ENCODE measurements at places on chromosomes 3 and 15.

GRCh38 chr15:85597155-85597815 lies 197.4 kb downstream of the KLHL25 start:
- DNase-seq, result no peak

DNA sequence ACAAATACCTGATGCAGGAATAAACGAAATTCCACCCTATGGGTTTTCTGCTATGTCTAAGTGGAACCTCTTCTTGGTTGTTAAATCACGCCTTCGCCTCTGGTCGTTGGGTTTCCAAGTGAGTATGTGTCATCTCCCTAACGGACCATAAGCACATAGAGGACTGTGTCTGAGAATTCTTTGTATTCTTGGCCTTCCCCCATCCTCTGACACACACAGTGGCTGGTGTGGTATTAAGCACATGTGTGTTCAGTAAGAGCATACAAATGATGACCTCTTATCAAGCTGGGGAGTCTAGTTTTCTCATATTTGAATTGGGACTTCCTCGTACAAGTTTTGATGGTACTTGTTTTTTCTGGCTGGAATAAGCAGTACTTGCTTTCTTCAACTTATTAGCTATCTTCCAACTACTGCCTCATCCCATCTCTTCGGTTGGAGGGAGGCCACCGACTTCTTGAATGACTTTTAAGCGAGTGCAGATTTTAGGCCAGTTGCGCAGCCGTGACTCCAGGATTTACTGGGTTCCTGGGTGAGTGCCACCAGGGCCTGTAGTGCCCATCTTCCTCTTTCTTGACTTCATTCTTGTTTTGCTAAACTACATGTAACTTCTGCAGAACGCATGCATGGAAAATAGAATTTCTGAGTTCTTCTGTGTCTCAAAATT lies 240.2 kb downstream of the ADAMTS17 start:
- DNase-seq, result no peak

DNA sequence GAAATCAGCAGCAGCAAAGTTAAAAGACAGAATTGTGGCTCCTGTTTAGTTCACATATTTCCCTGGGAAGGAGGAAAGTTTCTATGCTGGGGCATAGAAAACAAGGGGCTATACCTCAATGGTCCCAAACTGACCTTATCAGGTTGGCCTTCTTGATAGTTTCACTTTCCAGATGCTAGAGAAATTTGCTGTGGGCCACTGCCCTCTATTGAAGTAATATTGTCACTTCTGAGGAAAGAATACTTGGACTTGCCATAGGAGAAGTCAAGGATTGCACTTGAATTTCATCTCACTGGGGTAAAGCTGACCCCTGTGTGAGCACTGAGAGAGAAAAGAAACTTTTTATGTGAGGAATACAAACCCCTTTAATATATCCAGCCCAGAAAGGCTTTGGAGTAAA lies 49.3 kb upstream of the XCR1 start:
- DNase-seq, result no peak

- DNase-seq, result no peak
Observed at GRCh38 chr3:147775816-147776530, 366.8 kb downstream of the ZIC1 start.
